ENCODE measurements at places on chromosomes 2 and 18.

- no peak for DNase-seq
Measured at GRCh38 chr2:216426938-216427337, 14.7 kb downstream of the SMARCAL1 start.

DNA sequence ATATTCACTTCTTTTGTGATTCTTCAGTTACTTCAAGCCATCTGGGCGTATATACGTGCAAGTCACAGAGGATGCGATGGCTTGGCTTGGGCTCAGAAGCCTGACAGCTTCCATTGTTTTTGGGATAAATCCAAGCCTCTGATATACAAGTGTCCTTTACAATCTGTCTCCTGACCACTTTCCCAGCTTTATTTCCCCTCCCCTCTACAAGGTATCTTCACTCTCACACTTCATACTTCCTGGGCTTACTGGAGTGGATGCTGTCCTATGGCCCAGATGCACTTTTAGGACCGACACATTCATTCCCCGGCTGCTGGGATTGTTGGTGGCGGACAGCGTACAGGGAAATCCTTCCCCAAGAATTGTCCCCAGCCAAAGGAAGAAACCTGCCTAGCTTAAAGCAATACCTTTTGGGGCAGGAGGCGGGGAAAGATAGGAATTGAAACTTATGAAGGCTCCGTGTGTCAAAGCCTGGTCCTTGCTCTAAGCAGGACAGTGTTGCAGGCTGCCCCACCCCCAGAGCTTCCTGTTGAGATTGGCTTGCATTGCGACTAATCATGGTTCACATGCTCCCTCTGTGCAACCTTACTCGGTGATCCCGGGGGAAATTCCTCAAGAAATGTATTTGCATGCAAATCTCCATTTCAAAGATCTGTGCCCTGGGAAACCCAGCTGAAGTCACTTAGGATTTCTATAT, 802.9 kb upstream of the ID2 start:
- no peak for DNase-seq

DNA sequence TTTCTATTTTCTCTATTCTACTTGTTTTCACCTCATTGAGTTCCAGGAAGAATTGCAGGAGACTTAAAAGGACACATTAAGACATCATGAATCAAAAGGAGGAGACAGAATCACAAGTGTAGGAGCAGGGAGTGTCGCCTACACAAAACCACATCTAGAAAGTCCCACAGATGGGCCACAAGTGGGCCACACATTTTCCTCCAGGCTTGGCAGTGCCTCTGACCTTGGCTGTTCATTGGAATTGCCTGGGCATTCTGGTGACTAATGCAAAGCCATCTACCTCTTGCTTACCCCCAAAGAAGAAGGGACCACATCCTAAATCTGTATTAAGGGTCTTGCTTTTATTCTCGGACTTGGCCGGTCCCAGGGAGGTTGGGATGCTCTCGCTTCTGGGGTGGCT, 103.6 kb downstream of the KLHL29 start:
- no peak for DNase-seq

GRCh38 chr2:168543037-168543436, 87.0 kb downstream of the CERS6 start:
- no peak for DNase-seq

- DNase-seq, result no peak
Measured at GRCh38 chr2:127683757-127684156, 8.4 kb upstream of the LIMS2 start.

- DNase-seq, result no peak
Measured at GRCh38 chr2:14459786-14460325, 172.7 kb upstream of the LRATD1 start.

- no peak for DNase-seq
Measured at GRCh38 chr2:100767224-100767653, 52.7 kb upstream of the NPAS2 start.

GRCh38 chr2:109447251-109447661, 166.5 kb downstream of the SEPTIN10 start:
- DNase-seq, result no peak

GRCh38 chr18:7953095-7953958, 386.2 kb downstream of the PTPRM start:
- DNase-seq, result no peak

DNA sequence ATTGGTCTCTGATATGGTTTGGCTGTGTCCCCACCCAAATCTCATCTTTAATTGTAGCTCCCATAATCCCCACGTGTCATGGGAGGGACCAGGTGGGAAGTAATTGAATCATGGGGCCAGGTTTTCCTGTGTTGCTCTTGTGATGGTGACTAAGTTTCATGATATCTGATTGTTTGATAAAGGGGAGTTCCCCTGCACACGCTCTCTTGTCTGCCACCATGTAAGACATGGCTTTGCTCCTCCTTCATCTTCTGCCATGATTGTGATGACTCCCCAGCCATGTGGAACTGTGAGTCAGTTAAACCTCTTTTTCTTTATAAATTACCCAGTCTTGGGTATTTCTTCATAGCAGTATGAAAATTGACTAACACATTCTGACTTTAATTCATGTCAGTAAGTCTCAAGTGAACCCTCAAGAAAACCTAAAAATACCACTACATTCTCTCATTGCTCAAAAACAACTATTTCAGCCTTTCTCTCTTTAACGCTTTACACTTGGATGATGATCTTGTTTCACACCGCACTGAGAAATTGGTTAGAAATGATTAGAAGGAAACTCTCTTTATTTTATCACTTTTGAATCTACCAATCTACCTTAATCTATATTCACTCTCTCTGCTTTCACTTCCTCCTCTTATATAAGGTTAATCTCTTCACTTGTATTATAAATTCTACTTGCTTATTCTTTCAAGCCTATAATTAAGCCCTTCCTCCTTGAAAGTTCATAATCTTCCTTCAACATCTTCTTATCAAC, 110.1 kb downstream of the GALR1 start:
- no peak for DNase-seq

DNA sequence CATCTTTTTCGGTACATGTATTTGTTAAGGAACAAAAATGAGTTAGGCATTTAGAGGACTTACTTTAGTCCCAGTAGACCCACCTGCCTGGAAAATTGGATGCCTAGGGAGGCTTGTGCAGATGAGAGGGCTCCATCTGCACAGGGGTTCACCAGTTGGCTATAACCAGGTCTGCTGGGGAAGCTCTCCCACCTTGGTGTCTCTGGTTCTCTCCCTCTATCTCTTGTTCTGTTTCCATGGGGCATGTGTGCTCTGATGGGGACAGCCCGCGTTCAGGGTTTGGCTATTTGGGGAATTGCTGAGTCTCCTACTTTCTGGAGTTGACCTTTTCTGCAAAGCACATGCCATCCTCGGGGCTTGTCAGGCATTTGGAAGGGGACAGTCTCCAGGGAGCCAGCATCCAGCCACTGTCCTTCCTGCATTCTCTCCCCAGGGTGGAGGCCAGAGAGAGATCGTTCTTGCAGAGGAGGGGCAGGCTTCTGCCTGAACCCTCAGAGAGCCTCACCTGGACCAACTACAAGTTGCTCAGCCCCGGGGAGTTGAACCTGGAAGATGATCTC, 157.3 kb downstream of the KLHL29 start:
- DNase-seq, result no peak

DNA sequence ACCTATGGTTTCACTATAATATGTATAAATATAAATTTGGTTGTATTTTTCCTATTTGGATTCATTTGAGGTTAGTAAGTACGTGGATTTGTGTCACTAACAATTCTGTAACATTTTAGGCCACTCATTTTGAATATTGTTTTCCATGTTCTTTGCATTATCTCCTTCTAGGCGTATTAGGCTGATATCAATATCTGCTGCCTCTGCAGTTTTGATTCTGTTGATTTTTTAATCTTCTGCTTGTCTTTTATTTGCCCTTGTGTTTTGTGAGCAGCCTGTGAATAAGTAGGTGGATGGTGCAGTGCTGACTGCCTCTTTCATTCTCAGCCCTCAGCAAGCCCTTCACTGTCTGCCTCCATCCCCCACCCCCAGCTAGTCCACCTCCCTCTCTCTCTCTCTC, 165.7 kb upstream of the BCL2L11 start:
- no peak for DNase-seq

DNA sequence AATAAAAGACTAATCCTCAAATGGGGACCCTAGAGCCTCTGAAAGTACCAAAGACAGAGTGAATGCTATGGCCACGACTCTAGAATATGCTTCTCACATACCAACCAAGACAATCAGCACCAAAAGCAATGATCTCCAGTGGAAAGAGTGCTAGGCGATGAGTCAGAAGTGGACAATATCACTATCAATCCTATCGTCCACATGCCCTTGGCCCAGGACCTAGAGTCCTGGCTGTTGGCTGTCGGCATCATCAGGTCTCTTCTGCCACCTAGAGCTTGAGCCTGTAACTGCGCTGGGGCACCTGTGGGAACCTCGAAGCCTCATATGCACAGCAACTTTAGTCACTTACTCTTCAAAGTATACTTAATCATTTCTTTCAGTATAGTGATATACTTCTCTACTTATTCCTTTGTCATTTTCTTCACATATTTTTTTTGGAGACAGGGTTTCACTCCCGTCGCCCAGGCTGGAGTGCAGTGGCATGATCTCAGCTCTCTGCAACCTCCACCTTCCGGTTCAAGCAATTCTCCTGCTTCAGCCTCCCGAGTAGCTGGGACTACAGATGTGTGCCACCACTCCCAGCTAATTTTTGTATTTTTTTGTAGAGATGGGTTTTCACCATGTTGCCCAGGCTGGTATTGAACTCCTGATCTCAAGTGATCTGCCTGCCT, 29.7 kb downstream of the NOL10 start:
- DNase-seq, result no peak

DNA sequence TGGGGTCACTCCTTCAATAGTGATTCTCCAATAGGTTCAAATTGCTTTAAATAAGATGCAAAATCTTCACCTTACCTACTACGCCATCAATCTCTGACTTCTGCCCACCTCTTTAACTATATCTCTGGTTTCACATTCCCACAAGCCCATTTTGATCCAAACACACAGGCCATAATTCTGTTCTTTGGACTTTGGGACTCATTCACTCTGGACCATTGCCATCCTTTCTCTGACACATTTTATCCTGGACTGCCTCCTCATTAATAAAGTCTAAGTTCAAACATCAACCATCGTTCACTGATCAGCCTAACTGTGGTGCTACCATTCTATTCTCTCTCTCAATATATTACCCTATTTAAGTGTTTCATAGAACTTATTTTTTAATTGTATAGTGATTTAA, 332.2 kb downstream of the GALNT13 start:
- DNase-seq, result no peak

- DNase-seq, result no peak
Measured at GRCh38 chr2:58686776-58687175, 445.7 kb upstream of the FANCL start.

DNA sequence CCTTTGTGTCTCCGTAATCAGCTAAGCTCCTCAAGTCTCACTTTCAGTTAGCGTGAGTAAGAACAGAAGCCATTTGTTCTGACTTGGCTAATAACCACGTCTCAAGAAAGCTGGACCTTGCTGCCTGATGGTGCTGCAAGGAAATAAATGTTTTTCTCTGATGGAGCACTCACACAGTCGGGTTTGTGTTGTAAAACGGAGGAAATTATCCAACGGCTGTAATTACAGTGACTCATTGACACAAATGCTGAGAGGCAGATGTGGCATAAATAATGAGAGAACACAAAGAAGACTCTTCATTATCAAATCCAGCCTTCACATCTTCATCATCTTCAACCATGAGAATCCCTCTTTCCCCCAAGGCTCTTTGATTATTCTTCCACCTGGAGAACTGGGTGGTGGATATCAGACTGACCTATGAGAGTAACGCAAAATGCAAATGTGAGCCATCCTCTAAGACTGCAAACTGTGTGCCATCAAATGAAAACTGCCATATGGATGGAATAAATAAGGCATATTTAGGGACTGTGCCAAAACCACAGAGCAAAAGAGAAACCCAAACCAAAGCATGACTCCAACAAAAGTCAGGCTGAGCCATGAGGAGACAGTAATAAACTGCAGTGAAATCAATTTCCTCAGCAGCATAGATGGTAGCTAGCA, 252.6 kb downstream of the RND3 start:
- DNase-seq, result no peak

DNA sequence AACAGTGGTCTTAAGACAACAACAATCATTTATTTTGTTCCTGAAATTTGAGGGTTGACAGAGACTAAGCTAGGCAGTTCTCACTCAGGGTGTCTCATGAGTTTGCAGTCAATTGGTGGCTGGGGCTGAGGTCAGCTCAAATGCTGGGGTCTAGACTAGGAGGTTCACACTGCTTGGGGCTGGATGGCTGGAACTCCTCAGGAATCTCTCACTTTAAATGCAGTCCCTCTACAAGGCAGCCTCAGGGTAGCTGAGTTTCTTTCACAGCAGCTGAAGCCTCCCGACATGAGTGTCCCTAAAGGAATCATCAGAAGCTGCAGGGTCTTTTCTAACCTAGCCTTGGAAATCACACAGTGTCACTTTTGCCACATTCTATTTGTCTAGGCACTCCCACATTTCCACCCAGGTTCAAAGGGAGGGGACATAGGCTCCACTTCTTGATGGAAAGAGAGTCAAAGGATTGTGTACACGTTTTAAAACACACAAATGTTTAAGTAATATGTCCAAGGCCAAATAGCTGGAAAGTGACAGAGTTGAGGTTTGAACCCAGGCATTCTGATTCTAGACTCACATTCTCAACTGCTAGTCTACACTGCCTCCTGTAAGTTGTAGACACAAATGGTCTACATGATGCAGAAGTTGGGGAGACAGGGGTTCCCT, 133.8 kb downstream of the ZFP36L2 start:
- no peak for DNase-seq

DNA sequence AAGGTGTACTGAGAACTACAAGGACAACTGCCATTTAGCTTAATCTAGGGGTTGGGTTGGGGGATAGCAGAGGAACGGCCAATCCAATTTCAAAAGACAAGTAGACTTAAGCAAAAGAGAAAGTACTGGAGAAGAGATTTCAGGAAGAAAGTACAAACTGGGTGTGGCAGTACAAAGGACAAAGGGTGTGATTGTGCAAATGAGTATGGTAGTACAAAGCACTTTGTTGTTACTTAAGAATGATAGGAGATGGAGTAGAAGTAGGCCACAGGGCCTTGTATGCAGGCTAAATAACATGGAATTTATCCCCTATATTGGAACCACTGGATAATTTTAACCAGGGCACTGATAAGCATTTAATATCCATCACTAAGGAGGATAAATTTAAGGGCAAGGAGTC, 4.7 kb upstream of the ORC2 start:
- DNase-seq, result no peak

DNA sequence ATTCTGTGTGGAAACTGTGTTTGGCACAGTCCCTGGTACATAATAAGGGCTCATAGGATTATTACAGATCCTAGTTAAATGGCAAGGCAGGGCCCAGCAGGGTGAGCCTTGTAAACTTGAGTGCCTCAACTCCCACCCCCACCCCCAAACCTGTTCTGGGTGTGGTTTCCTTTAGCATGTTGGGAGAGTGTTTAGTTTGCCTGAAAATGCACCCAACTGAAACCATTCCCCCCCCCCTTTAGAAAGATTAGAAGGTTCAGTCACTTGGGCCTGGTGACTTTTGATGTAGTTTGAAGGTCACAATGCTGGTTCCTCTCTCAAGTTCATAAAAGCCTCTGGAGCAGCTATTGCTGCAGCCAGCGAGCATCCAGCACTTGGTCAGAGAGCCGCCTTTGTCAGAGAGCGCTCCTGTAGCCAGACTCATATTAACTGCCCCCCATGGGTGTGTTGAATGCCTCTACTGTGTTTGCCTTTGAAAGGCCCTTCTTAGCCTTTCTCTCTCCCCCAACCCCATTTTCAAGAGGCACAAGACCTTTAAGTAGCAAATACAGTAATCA, 113.7 kb downstream of the SPTBN1 start:
- DNase-seq, result no peak

All from NCI-H1105 (cell line).